ENCODE measurements at places on chromosomes 2 and 18.

- DNase-seq = no peak
Observed at GRCh38 chr2:137944714-137945113, 19.6 kb upstream of the HNMT start.

DNA sequence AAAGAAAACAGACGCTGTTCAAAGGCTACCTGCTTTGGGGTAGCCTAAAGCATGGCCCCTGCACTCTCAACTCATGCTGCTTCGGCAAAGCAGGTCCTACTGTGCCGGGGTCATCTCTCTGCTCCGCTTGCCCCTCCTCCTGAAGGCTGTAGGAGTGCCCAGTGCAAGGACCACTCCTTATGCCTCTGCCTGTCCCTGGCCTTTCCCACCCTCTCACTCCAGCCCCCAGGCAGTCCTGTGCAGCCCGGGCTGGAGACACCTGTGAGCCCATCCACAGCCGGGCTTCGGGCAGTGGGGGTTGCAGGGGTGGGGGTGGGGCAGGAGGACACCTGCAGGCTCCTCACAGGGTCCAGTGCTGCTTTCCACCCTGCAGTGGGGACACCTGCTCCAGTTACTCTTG, 69.1 kb downstream of the ACKR3 start:
- no peak for DNase-seq

DNA sequence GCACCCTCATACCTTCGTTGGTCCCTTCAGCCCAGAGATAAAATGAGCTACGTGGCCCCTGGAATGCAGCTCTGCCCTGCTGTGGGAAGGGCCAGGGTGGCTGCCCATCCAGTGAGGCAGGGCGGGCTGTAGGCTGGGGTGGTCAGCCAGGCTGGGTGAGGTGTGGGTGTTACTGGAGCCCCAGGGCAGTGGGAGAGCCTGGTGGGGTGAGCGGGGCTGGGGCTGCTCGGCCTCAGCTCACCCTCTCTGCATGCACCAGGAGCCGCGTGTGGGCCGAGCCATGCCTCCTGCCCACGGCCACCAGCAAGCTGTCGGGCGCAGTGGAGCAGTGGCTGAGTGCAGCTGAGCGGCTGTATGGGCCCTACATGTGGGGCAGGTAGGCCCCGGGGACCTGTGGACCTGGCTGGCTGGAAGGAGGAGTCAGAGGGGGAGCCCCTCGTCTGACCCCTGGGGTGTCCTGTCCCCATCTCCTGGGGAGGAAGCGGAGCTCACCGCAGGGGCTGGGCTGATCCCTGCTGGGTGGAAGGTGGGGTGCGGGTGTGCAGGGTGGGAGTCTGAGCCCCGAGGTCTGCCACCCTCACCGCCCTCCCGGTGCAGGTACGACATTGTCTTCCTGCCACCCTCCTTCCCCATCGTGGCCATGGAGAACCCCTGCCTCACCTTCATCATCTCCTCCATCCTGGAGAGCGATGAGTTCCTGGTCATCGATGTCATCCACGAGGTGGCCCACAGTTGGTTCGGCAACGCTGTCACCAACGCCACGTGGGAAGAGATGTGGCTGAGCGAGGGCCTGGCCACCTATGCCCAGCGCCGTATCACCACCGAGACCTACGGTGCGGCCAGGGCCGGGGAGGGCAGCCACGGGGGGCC, 5.5 kb downstream of the RNPEPL1 start:
- DNase-seq = no peak

- no peak for DNase-seq
Observed at GRCh38 chr2:153004627-153005026, 286.2 kb downstream of the ARL6IP6 start.

- DNase-seq = no peak
Observed at GRCh38 chr2:126643431-126643830, 12.5 kb upstream of the GYPC start.

- no peak for DNase-seq
Observed at GRCh38 chr2:141703501-141703900, 427.3 kb downstream of the LRP1B start.

- DNase-seq = no peak
Observed at GRCh38 chr2:10405448-10405847, 42.7 kb downstream of the ODC1 start.
